ENCODE measurements at places on chromosomes 16 and 17.

DNA sequence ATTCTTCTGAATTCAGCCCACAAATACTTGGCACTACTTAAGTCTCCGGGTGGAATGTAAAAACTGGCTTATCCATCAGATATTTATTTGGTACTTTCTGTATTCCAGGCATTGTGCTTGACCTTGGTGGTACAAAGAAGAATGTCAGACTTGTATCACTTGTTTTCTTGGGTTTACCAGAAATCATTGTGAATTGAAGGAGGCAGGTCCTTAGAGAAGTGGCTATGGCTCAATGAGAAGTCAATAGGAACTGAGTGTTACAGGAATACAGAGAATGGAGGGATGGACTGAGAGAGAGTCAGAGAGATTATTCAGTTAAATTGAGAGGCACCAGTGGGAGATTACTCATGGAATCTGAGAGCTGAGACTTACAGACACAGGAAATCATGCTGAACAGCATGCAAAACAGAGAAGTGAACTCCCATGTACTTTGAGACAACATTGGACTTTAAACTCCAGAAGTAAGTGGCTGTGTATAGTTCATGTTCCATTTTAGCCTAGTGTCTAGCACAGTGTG lies 704.1 kb downstream of the CDH11 start:
- no peak for DNase-seq

- no peak for DNase-seq
Measured at GRCh38 chr17:46876353-46876887, 25.0 kb downstream of the WNT9B start.

DNA sequence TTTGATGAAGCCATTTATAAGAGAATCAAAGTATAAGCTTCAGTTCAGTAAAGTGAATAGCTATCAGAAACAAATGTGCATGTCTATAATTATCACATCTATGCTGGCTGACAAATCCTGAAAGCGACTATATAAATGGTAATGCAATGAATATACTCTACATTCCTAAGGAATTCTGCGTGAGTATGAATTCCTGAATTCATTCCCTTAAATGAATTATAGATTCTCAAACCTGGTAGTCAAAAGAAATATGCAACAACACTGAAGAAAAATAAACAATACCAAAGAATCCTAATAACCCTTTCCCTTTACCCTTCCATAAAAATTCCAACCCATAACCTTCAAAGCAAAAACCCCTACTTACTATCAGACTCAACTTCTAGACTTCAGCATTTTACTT lies 416.6 kb upstream of the PMFBP1 start:
- DNase-seq, result no peak

- DNase-seq, result no peak
Measured at GRCh38 chr17:78238823-78239488, 7.5 kb downstream of the TMEM235 start.

- no peak for DNase-seq
Measured at GRCh38 chr16:56710181-56710737, 19.7 kb upstream of the NUP93 start.

DNA sequence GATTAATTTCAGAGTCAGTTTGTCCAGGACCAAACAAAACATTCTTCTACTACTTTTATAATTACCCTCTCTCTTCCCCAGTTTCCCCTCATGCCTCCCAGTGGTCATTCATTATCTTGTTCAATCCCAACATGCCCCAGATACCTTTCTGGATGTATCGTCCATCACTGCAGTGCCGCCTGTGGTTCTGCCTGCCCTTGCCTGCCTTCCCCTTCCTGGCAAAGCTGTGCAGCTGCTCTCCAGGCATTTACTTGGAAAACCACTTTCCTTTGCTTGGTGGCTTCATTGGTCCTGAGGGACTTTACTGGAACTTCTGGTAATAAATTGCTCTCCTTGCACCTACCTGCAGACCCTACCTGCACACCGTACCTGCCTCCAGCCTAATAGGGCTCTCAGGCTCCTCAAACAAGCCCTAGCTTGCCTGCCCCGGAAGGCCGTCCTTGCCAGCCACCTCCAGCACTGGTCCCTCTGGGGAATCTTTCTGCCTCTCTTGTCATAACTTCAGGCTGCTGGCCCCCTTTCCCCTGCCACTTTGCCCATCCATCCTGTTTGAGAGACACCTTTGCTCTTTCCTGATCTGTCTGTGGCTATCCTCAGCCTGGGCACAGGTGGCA lies 19.5 kb upstream of the MSI2 start:
- no peak for DNase-seq

DNA sequence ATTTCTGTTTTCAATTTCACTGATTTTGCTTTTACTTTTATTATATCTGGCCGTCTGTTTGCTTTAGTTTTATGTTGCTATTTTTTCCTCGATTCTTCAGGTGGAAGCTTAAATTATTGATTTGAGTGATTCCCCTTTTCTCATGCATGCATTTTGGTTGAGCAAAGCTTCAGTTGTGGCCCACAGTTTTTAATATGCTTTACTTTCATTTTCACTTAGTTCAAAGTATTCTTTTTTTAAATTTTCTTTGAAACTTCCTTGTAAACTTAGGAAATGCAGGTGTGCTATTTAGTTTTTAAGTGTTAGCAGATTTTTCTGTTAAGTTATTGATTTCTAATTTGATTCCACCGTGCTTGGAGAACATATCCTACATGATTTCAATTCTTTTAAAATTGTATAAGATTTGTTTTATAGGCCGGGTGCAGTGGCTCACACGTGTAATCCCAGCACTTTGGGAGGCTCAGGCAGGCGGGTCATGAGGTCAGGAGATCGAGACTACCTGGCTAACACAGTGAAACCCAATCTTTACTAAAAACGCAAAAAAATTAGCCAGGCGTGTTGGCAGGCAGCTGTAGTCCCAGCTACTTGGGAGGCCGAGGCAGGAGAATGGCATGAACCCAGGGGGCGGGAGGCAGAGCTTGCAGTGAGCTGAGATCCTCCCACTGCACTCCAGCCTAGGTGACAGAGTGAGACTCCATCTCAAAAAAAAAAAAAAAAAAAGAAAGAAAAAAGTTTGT lies 531.2 kb downstream of the KIF2B start:
- no peak for DNase-seq

GRCh38 chr17:65920996-65921395 lies 270.9 kb downstream of the CEP112 start:
- no peak for DNase-seq

DNA sequence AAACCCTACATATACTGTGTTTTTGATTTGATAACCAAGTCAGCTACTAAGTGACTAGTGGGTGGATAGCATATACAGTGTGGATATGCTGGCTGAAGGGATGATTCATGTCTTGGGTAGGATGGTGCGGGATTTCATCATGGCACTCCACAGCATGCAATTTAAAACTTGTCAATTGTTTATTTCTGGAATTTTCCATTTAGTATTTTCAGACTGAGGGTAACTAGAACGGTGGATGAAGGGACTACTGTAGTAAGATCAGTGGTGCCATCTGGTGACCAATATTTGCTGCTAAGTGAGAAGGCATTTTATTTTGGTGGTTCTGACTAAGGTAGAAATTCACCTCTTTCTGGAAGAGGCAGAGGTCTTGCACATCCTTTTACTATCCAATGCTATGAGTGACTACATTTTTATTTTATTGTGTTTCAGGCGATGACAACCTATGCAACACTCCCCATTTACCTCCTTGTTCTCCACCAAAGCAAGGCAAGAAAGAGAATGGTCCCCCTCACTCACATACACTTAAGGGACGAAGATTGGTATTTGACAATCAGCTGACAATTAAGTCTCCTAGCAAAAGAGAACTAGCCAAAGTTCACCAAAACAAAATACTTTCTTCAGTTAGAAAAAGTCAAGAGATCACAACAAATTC lies 3.1 kb downstream of the CDC6 start:
- DNase-seq, result no peak

GRCh38 chr17:40497695-40498094 lies 3.7 kb downstream of the TNS4 start:
- DNase-seq, result no peak

DNA sequence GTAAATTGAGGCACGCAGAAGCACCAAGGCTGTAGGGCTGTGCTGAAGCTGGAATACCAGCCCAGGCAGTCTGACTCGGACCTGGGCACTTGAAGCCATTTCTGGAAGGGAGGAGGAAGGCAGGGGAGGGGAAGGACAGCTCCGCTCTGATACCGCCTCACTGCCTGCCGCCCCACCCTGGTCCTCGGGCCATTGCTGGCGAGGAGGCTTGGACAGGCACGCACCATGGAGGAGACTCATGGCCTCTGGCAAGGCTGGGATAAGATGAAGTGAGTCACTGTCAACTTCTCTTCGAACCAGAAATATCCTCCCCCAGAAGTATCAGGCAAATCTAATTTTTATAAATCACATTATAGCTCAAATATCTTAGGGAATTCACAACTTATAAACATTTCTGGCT lies 81.3 kb downstream of the SDK2 start:
- DNase-seq, result no peak

GRCh38 chr16:56728027-56728426 lies 1.9 kb upstream of the NUP93 start:
- no peak for DNase-seq

DNA sequence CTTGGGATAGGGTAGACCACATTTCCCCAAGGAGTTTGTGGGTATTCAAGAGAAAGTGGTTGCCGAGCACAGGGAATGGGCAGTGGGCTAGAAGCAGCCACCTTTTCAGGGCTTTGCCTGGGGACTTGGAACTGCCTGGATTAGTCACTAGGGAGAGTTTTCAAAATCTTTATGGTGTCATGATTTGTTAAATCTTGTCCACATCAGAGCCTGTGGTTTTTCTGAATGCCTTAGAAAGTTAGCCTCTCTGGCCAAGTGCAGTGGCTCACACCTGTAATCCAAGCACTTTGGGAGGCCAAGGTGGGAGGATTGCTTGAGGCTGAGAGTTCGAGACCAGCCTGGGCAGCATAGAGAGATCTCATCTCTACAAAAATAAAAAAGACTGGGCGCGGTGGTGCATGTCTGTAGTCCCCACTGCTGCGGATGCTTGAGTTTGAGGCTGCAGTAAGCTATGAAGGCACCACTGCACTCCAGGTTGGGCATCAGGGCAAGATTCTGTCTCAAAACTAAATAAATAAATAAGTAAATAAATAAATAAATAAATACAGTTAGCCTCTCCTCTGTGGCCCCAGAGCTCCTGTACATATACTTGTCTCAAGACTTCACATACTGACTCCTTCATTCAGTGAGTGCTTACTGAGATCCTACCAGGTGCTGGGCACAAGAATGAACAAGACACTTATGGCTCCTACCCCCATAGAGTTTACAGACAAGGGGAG lies 76.3 kb upstream of the HNF1B start:
- DNase-seq, result no peak

GRCh38 chr16:11484691-11485258 lies 101.9 kb downstream of the LITAF start:
- no peak for DNase-seq

GRCh38 chr16:87418644-87419043 lies 26.5 kb downstream of the MAP1LC3B start:
- no peak for DNase-seq

DNA sequence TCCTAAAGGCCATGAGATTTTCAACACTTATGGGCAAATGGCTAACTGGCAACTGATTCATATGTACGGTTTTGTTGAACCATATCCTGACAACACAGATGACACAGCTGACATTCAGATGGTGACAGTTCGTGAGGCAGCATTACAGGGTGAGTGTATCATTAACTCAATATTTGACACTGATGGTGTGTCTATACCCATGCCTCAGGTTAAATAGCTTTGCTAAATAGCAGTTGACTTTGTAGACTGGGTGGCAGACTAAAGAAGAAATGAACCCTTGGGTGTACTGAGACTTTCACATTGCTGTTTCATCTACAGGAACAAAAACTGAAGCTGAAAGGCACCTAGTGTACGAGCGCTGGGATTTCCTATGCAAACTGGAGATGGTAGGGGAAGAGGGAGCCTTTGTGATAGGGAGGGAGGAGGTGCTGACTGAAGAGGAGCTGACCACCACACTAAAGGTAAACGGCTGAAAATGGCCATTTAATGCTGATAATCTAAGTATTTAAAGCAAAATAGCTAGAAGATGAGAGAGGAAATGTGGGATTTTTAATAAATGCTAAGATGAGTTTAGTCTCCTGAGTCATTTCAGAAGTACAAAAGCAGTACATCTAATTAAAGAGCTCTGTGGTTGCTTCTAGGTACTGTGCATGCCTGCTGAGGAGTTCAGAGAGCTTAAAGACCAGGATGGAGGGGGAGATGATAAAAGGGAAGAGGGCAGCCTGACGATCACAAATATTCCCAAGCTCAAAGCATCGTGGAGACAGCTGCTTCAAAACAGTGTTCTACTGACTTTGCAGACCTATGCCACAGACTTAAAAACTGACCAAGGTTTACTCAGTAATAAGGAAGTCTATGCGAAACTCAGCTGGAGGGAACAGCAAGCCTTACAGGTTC lies 3.0 kb downstream of the SETD6 start:
- DNase-seq, result no peak

GRCh38 chr17:19719355-19720209 lies 3.2 kb upstream of the SLC47A2 start:
- no peak for DNase-seq

DNA sequence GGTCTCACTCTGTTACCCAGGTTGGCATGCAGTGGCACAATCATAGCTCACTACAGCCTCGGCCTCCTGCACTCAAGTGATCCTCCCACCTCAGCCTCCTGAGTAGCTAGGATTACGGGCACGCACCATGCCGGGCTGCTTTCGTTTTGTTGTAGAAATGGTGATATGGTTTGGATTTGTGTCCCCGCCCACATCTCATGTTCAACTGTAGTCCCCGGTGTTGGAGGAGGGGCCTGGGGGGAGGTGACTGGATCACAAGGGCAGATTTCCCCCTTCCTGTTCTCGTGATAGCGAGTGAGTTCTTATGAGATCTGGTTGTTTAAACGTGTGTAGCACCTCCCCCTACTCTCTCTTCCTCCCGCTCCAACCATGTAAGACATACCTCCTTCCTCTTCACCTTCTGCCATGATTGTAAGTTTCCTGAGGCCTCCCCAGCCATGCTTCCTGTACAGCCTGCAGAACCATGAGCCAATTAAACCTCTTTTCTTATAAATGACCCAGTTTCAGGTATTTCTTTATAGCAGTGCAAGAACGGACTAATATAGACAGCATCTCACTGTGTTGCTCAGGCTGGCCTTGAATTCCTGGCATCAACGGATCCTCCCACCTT lies 6.0 kb downstream of the PDZD9 start:
- DNase-seq, result no peak

DNA sequence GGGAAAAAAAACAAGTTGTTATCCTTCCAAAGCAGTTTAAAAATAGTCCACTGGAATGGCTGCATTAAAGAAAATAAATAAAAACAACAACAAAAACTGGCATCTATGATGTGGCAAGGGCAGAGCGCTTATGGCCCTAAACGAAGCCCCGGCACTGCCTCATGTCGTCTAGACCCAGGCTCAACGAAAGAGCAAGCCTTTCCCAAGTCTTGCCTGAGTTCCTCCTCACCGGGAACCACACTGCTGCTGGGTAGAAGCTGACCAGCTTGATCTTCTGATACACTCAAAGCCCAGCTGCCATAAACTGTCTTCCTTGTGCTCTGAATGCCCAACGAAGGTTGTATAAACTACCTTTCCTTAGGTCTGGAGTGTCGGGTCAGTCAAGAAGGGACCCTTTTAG lies 37.0 kb downstream of the NDEL1 start:
- DNase-seq, result no peak
